Activated T-helper 1 cell treated with Interleukin-2 at 50 U/mL for 16 hours (primary cell): ENCODE measurements at places on chromosomes 2 and 18.

GRCh38 chr18:9796011-9796410 lies 87.9 kb downstream of the RAB31 start:
- no peak for DNase-seq

GRCh38 chr2:111250448-111251030 lies 129.8 kb downstream of the BCL2L11 start:
- no peak for DNase-seq

DNA sequence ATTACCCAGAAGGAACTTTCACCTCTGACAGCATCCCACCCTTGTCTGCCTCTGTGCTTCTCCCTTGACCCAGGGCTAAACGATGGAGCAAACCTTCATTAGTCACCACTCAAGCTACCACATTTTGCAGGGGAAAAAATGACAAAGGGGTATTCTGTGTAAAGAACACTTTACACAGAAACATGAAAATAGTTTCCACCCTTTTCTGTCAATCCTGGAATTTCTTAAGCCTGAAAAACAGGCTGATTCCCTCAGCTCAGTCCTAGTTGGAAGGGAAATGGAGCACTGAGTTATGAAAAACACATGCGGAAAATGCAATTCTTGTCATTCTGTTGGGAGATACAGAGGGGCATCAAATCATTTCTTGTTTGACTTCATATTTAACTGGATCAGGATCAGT lies 175.0 kb upstream of the HNRNPA3 start:
- no peak for DNase-seq

- DNase-seq: no peak
These were observed 3.5 kb downstream of the SLC4A3 start for GRCh38 chr2:219630770-219631405.

DNA sequence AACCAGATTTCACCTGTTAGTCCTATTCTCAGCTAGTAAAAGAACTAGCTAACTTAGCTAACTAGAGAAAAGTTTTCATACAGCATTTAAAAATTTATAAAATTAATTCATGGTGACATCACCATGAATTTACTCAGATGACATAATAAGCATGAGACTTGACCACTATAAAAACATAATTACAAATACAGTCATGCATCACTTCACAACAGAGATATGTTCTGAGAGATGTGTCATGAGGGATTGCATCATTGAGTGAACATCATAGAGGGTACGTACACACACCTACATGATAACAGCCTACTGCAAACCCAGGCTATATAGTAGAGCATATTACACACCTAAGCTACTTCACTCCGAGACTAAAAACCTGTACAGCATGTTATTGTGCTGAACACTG lies 481.3 kb upstream of the CHAC2 start:
- DNase-seq: no peak

DNA sequence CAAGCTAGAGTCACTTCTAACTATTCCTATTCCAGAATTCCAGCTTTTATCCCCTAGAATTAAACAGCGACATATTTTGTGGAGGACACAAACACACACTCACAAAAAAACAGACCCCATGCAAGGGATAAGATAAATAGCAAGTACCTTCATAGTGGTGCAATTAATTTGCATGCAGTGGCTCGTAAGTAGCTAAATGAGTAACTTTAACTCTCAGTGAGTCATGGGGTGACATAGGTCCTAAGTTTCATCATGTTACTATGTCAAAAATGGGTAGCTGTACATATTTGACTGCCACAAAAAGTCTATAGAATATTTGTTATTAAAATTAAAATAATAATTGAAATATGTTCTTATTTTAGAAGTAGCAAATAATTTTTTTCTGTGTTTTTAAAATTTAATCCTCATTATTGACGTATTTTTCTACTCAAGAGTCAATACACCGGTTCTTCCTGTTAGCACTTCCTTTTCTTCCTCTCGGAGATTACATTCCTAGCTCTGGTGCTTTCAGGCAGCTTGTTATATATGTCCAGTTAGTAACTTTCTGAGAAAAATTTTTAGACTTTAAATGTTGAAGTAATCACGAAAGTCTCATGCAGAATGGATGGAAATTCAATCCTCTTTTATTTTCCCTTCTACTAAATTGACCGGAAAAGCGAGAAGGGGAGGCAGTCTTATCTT lies 247.0 kb downstream of the KCNH7 start:
- no peak for DNase-seq

DNA sequence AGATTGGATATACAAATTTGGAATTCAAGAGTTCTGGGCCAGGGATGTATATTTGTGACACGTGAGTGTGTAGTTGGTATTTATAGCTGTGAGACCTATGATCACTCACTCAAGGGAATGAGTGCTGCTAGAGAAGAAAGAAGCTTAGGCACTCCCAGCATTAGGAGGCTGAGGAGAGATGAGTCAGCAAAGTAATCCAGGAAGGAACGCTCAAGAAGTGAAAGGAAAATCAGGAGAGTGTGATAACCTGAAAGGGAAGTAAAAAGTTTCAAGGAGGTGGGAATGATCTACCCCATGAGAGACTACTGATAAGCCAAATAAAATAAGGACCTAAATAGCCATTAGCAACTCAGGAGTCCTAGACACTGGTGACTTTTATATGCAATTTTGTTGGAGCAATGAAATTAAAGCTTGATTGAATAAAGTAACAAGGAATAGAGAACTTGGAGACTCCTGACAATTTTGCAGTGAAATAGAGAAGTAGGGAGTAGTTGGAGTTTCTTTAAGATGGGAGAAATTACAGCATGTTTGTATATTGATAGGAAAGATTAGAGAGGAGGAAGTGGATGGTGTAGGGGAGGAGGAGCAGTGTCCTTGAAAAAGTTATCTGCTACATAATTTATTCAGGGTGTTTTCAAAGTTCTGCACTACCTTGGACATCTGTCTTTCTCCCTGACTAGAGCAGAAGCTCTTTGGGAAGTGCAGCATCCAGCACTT lies 89.9 kb downstream of the UBE2E3 start:
- no peak for DNase-seq

- DNase-seq: no peak
These were observed 20.8 kb upstream of the MAL start for GRCh38 chr2:95004711-95005110.

DNA sequence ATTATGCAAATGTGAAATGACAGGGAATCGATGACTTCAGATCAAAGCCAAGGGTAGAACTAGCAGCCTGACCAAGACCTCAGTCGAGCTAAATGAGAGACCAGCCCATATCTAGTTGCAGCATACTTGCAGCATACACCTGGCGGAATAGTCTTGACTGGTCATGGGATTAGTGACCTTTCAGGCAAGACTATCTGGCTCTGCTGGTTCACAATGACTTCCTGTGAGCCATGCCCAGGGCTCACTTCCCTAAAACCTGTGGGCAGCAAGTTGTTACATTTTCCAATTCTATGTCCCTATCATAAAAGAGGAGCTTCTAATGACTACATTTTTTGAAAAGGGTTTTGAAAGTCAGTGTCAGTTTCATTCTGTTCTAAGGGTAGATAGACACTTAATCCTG lies 1624.9 kb upstream of the CELF4 start:
- no peak for DNase-seq

DNA sequence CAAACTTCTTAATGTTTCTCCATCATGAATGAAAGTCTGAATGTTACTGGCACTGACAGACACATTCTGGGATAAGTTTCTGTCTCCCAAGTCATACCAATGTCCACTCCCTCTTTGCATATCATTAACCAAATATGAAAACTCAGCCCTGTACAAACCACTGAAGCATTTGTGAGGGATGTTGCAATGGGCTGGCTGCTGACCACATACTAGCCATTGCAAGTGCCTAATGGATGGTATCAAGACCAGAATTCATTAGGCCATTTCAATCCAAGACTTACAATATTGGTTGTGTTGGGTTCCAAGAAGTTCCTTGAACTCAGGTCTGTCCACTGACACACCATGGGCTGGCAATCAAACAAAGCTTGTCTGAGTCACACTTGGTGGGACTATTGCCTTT lies 73.8 kb downstream of the CBLN2 start:
- DNase-seq: no peak

DNA sequence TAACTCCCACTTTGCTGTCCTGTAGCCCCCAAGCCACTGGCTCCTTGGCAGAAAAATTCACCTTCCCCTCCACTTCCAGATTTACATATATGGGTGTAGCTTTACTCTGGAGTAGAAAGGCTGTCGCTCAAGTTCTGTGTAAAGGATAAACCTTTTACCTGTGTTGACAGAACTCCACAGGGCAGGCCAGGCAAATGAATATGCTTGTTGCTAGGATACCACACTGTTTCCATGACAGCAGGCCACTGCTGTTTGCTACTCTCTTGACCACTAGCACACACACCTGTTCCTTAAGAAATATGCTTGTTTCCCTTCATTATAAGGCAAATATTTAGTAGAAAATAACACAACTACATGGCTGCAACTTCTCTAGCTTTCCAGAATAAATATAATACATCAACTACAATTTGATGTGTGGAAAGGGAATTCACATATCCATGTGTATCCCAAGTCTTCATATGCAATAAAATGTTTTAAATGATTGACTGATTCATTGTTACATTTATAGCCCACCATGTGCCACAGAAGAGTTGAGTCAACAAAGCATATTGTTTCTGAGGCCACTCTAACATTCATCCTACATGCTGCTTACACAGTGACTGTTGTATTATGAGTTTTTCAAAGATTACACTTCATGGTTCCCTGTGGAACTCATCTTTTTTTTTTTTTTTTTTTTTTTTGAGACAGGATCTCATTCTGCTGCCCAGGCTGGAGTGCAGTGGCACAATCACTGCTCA lies 56.2 kb upstream of the ROCK1 start:
- no peak for DNase-seq

- no peak for DNase-seq
These were observed 634.1 kb downstream of the TDRD15 start for GRCh38 chr2:21757805-21758430.

GRCh38 chr2:163155279-163155883 lies 316.8 kb upstream of the KCNH7 start:
- DNase-seq: no peak
